Activated T-helper 2 cell treated with anti-CD3 and anti-CD28 coated beads, Interferon-gamma antibody, Interleukin-2, Interleukin-4, amounts not matched to agents 10 μg/mL and 5 μg/mL and 100 μg/mL, durations not matched to agents 14 hours and 24 hours and 36 hours (primary cell): ENCODE measurements at places on chromosomes 1 and 21. TPM values are rescaled to one million over a fixed set of nuclear protein-coding genes. Genes with fewer than 3 reads are reported as not detected.

DNA sequence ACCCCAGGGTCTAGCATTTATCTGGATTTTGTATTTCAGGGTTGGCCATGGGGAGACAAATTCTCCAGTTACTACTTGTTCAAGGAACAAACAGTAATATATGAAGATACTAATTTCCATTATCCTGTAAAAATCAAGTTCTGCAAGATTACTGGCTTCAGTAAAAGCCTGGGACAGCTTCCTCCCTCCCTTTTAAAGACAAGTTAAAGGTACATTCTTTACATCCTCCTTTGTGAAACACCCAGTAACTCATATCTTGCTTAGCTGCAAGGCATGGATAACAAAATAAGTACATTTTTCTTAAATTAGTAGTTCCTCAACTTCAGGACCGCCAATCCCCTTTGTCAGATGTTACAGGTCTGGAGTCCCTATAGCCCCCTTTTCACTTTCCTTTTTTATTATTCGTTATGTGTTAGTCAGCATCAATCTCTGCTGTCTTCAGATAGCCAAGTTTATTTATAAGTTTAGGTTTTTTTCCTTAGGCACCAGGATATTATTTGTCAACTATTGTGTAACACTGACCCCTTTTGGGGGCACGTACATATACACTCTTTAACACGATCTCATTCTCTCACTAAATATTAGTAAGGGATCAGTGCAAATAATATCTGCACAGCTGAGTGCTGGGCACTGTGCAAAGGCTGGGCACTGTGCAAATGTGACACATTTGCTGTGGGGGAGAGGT, 9.8 kb downstream of the ERRFI1 start:
- no peak for DNase-seq

GRCh38 chr21:30917557-30917956, 36.2 kb upstream of the KRTAP11-1 start:
- no peak for DNase-seq

- no peak for DNase-seq
Measured at GRCh38 chr1:15633756-15634420, 16.6 kb downstream of the DDI2 start.

DNA sequence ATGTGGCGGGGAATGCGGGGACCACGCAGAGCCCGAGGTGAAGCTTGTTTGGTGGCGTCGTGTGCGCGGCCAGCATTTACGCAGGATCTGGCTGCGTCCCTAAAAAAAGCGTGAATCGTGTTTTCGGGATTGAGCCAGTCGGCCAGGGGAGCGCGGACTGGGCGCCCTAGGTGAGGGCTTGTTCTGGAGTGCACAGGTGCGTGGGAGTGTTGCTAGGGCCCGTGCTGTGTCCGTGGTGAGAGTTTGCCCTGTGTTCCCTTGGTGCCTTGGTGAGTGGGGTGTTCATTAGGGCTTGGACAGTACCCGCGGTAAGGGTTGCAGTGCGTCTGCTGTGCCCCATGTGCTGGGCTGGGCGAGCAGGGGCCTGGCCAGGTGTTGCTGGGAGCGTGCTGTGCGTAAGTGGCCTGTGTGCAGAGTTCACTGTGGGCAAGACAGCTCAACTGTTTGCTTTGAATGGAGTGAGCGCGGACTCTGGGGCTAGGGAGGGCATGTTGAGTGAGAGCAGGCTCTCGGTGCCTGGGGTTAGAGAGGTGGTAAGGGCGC, 673 bp downstream of the CD46 start:
- no peak for DNase-seq

DNA sequence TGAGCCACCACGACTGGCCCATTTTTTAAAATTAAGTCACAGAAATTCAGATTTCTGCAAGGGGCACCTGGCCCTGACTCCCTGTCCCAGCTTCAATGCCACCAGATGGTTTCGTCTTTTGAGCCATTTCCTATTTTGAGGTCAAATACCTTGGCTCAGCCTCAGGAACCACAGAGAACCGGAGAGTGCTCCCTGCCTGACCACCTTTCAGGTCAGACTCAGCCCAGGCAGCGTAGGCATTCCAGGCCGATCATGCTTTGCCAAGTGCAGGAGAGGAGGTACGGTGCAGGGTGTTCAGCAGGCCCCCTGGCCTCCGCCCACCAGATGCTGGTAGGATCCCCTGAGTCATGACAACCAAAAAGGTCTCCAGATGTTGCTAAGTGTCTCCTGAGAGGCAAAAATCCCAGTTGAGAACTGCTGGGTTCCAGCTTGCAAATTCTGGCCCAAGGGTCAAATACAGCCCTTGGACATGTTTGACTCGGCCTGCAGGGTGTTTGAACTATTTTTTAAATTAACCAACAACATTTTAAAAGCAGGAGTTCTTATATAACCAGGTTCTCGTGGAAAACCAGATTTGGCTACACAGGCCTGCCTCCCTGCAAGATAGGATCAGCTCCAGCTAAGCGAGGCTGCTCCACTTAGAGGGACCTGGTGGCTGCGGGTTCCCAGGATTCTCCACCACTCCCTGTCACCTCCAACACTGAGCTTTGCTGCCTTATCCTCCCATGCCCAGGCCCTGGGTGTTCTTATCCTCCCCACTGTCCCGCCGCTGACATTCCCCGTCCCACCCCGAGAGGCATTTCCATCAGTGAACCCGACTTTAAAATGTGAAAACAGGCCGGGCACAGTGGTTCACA, 61.9 kb upstream of the TARDBP start:
- no peak for DNase-seq

DNA sequence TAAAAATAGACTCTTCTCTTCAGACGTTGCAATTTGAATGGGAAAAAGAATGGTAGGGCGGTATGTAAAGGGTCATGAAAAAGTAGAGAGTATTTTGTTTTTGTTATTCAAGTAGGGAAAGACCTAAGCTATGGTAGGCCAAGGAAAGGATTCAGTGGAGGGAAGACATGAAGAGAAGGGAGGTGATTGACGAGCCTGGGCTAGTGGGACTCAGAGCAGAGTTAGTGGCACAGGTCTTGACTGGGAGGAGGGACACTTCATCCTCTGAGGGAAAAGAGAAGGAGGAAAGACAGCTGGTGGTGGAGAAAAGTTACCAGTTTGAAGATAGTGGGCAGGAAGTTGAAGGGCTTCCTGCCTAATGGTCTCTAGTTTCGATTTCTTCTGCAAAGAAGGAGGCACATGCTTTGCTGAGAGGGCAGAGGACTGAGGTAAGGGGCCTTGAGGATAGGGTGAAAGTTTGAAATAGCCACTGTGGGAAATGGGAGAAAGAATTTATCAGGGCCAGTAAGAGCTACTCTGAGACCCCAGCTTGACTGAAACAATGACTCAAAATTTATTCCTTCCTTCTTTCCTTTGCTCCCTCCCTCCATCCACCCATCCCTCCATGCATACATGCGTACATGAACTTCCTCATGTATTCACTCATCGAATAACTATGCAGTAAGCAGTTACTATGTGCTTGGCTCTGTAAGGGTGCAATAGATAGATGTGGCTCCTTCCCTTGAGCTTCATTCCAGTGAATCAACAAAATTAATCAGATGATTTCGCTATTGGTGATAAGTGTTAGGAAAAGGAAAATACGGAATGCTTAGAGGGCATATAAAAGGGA, 4.2 kb downstream of the CD48 start:
- no peak for DNase-seq

- DNase-seq, result no peak
Measured at GRCh38 chr1:43925846-43926245, 7.8 kb upstream of the ARTN start.

DNA sequence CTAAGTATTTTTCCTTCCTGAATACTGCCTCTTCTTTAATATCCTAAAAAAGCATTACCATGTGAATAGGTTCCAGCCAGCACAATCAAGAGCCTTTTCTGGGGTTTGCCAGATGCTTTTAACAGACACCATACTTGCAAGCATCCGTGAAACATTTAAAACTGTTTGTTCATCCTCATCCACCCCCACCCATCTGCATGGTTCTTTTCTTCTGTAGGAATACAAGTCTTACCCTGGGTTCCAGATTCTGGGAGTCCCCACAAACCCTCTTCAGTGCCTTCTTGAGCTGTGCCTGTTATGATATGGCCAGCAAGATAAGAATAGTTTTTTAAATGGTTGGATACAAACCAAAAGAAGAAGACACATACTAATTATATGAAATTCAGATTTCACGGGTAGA, 354.9 kb upstream of the PLXNA2 start:
- DNase-seq, result no peak

Gene PTPRU
- 0.30 and 0.37 TPM in 2 replicates for total RNA-seq
